ENCODE measurements at places on chromosomes 11 and 22.

GRCh38 chr11:2952290-2952689 lies 23.1 kb upstream of the PHLDA2 start:
- no peak for DNase-seq

DNA sequence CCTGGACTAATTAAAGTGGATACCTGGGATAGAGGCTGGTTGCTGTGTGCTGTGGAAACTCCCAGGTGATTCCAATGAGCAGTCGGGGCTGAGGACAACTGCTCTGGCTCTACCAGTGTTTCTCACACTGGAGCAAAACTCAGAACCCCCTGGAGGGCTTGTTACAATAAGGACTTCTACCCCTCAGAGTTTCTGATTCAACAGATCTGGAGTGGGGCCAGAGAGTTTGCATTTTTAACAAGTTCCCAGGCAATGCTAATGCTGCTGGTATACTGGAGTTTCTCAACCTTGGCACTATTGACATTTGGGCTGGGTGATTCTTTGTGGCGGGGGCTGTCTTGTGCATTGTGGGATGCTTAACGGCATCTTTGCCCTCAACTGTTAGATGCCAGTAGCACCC lies 353.7 kb downstream of the MIAT start:
- DNase-seq, result no peak

- DNase-seq, result no peak
Measured at GRCh38 chr11:11247576-11247975, 105.5 kb downstream of the CSNK2A3 start.

DNA sequence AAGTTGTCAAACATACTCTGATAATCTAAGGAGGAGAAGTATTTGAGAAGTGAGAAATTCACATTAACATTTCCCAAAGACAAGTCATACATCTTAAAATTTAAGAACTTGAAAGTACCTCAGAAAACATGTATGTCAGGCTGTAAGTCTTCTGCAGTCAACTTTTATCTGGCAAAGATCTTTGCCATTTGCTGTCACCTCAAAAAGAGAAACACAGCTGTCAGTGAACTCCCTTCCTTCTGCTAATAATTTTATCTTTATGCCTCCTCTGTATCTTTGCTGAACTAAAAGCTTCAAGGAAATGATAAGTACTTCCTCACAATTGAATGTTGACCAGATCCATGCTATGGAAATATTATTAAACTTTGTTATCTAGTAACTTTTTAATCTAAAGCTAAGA lies 18.7 kb downstream of the TTC17 start:
- DNase-seq, result no peak

GRCh38 chr11:66119348-66120133 lies 49.5 kb downstream of the PACS1 start:
- no peak for DNase-seq

GRCh38 chr11:1207401-1208143 lies 15.3 kb upstream of the MUC5B start:
- DNase-seq, result no peak

DNA sequence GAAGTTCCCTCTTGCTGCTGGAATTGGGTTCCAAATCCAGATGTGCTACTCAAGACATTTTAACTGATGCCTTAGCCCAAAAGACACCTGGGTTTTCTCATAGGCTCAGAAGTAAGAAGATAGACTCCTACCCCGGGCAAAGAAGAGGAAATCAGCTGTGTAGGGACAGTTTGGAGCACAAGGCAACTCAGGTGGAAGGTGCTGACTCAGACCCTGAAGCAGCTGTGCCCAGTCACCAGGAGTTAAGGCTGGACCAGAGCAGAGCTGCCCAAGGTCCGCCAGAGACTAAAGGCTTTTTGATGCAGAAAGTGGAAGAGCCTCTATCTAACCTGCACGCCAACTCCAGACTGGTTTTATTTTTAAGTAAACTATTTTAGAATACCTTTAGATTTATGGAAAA lies 20.6 kb upstream of the RAB1B start:
- DNase-seq, result no peak

DNA sequence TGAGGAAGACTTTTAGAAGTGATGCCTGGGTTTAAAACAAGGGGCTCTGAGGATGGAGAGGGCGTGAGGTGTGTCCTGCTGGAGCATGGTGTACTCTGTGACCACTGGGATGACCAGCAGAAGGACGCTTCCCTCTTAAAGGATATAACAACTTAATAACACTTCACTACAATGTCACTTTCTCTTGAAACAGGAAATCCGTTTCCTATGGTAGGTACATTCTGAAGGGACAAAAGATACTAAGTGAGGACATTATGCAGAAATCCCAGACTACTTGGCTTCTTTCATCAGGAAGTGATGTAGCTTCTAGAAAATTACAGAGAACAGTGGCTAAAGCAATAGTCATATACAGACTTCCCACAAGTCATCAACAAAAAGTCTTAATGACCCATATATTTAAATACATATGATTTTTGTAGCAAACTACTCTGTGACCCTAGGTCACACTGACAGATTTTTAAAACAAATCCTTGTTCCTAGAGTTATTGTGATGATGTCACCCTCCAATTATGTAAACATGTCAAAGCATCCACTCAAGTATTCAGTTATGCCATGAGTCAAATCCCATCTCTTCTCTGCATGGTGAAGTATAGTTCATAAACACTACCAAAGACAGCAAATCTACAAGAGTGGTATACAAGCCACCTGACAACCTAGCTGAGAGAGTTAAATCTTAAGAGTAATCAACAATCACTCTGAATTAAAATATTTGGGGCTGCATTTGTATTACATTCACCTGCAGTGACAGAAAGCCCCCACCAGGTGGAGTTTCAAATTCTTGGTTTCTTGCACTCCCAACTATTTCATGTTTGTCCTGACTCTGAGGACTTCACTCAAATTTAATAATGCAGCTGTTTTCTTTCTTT lies 32.8 kb downstream of the PITPNB start:
- no peak for DNase-seq

DNA sequence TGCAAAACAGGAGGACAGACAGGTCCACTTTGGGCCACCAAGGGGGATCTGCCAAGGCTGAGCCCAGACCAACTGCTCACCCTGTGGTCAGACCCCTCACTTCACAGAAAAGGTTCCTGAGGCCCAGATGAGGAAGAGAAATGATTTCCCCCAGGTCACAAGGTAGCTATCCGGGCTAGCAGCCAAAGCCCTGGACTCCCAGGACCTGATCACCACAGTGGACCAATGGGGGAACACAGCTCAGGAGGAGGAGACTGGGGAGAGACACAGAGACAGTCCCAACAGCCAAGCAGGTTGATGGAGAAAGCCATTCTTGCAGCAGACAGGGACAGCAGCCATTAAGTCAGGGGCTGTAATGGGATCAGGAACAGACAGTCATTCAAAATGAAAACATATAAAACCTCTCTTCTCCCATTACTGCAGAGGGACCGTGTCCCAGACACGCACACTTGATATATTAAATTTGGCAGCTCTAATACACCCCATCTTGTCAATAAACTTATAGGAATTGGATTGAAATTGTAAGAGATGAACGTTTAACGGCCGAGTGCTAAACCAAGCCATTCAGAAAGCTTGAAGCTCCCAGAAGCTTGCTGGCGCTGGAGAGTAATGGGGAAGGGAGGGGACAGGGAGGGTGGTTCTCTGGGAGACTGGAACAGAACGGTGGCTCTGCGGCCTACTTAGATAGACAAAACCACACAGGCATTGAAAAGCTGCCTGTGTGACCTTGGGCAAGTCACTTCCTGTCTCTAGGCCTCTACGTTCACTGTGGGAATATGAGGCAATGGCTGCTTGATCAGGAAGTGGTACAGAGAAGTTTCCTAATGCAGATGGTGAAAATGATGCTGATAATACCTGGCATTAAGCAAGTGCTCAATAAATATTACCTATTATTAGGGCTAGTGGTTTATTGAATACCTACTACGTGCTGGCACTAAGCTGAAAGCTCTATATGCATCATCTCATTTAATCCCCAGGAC lies 16.0 kb downstream of the ZMAT5 start:
- DNase-seq, result no peak

DNA sequence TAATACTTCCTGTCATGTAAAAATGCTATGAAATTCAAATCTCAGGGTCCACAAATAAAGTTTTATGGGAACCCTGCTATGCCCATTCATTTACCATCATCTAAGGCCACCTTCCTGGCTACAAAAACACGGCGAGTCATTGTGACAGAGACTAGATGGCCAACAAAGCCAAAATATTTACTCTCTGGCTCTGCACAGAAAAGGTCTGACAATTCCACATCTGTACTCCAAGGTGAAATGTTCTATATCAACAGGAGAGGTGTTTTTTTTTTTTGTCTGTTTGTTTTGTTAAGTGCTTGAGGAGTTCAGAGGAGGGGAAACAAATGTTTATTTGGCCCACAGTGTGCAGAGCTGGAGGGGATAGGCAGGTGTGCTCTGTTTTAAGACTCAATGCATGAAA lies 18.6 kb upstream of the TMA7B start:
- no peak for DNase-seq

DNA sequence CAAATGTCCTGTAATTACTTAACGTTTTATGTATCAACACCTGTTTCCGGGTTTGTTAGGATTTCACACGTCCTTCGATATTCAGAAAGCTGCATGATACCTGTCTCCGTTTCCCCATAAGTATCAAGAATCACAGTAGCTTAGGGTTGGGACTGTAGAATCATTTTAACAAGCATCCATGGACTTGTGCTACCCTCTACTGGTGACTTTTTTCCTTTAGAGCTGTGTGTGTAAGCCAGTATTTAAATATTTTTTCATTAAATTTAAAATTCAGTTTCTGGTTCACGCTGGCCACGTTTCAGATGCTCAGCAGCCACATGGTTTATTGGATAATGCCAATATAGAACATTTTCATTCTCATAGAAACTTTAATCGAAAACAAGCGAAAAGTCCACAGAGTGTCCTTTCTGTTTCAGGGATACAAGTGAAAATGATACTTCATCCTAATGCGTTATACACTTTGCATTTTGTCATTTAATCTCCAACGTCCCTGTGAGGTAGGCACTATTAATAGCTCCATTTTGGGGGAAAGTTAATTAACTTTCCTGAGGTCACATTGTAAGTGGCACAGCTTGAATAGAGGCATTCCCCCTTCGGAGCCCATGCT lies 61.5 kb upstream of the SLC25A18 start:
- peak; percentile 11 for DNase-seq

DNA sequence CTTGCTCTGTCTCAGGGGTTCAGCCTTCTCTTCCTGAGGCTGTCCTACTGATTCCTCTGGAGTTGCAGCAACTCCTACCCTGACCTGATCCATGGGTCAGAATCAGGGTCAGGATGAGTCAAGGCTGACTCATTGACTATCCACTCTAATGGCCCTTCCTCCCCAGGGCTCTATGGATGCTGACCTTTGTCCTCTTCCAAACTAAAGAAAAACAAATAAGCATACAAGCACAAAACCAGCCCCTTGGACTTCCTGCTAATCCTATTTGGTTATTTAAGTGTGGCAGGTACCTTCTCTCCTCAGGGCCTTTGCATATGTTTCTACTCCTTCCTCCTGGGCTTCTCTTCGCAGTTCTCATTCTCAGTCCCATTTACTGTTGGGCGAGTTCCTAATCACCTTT lies 204.5 kb upstream of the NAV2 start:
- DNase-seq, result no peak

DNA sequence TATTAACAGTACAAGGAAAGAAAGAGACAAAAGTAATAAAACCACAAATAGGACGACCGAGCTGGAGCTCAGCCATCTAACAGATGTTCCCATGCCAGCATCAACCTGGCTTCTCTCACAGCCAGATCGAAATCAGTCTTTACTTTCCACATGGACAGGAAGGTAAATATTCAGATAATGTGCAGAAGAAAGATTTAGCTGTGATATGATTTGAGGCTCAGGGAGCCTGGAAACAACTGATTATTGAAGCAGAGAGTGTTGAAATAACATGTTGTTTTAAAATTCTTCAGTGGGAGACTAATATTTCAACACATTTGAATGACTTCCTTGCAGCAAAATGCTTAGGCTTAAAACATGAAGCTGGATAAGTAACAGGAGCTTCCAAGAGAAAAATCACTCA lies 546.8 kb downstream of the ETS1 start:
- no peak for DNase-seq

DNA sequence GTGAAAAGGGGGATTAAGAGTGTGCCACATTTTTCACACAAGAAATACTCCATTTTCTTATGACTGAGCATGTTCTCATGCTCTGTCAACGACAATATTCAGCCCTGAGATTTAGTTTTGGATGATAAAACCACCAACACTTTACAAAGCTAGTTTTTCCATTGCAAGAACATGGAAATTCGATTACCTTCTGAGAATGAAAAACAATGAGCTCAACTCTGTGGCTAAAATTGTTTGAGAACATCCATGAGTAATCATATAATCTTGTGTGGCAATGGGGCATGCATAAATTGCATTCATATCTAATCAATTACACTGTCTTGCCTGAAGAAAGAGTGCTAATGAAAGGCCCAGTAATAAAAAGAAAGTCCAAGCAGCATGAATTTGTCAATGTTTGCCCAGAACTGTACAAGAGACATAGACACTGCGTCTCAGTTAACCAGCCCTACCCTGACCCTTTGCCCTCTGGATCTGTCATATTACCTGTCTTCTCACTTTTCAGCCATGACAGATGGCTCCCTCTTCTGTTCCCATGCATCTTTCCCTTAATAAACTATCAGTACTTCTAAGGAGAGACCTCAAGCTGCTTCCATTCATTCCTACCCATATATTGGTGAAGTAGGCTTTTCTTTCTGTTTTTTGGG lies 253.4 kb downstream of the FAM76B start:
- no peak for DNase-seq

Data from CMK (cell line).